HFFc6 (cell line): ENCODE measurements at places on chromosomes 6 and 20.
A peak's percentile ranks its signal among the peaks of the same experiment; 100 is the strongest.

GRCh38 chr20:31440012-31440659, at the start of gene DEFB123:
Gene DEFB123 (plus strand): TSS chr20:31440632. CDS start chr20:31440699, 67 bp downstream.
- no peak for DNase-seq

- peak; percentile 15 for DNase-seq
Observed at GRCh38 chr6:26363882-26364701, 906 bp upstream of the BTN3A2 start.

DNA sequence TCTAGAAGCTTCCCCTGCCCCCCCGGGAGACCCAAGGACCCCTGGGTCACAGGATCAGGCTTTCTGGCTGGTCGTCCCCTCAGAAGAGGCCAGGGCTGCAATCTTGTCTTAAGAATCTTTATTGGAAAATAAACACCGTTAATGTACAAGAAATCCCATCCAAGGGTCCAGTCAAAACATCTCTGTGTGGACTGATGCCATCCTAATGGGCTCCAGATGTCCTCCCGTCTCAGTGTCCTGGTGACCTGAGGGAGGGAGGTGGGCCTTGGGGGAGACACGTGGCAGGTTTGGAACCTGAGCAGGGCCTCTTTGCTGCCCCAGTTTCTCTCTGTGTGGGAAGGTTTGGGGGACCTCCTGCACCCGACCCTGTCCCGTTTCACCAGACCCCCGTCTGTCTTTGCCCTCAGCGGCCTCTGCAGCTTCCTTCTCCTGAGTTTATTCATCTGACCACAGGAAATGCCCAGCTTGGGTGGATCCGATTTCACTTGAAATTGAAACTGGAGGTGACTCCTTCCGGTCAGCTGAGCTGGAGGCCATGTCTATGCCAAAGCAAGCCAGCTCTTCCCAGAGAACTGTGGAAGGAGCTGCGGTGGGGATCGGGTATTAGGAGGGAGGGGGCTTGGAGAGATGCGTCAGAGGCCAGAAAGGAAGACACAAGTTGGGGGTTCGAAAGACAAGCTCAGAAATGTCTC, 75.1 kb downstream of the SLC2A10 start:
- DNase-seq: peak; percentile 18

DNA sequence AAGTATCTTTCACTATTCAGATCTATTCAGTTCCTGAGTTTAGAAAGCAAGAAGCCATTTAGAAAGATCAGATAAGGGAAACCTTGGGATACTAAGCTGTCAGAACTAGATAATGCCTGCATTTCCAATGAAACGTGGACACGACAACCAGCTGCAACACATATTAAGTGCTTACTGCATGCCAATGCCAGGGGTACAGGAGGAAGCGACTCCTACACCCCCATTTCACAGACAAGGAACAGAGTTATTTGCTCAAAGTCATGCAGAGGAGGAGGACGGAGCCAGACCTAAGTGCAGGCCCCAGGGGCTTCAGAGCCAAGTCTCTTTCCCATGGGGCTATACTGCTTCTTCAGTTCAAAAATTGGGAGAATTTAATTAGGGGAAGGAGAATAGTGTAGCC, 62.4 kb downstream of the PREX1 start:
- DNase-seq: no peak

DNA sequence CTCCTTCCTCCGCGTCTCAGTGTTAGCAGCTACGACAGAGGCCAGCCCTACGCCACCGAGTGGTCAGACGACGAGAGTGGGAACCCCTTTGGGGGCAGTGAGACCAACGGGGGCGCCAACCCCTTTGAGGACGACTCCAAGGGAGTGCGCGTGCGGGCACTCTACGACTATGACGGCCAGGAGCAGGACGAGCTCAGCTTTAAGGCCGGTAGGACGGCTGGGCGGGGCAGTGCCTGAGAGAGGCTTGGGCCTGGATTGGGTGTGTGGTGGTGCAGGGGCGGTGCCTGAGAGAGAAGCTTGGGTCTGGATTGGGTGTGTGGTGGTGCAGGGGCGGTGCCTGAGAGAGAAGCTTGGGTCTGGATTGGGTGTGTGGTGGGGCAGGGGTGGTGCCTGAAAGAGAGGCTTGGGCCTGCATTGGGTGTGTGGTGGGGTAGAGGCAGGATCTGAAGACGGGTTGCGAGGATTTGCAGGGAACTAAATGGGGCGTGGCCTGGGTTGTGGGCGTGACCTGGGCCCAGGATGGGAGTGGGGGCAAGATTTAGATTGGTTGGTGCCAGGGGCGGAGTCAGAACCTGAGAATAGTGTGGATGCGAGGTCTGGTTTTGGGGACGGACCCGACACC, 24.4 kb downstream of the SPDEF start:
- no peak for DNase-seq

- DNase-seq: no peak
Observed at GRCh38 chr20:8524101-8525016, 392.3 kb downstream of the PLCB1 start.

DNA sequence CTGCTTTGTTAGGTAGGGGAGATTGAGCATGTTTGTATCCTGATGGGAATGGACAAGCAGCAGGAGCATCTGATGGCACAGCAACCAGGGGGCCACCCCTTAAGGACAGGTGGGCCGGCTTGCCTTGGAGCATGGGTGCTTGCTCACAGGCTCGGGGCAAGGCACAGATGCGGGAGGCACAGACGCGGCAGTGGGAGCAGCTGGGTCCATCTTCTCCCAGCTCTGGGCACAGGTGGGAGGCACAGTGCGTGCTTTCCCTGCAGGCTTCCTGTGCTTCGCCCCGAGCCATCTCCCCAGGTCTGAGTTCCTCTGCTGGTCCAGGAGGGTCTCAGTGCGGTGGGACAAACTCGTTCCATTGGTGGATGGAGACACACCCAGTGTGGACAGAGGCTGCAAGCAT, 73.6 kb upstream of the BHLHE23 start:
- no peak for DNase-seq

GRCh38 chr20:35463455-35464300, 8.3 kb downstream of the CEP250 start:
- peak; percentile 63 for DNase-seq

- DNase-seq: no peak
Observed at GRCh38 chr6:38091613-38092012, 272.1 kb downstream of the ZFAND3 start.

- no peak for DNase-seq
Observed at GRCh38 chr6:48147051-48147450, 36.1 kb upstream of the PTCHD4 start.

DNA sequence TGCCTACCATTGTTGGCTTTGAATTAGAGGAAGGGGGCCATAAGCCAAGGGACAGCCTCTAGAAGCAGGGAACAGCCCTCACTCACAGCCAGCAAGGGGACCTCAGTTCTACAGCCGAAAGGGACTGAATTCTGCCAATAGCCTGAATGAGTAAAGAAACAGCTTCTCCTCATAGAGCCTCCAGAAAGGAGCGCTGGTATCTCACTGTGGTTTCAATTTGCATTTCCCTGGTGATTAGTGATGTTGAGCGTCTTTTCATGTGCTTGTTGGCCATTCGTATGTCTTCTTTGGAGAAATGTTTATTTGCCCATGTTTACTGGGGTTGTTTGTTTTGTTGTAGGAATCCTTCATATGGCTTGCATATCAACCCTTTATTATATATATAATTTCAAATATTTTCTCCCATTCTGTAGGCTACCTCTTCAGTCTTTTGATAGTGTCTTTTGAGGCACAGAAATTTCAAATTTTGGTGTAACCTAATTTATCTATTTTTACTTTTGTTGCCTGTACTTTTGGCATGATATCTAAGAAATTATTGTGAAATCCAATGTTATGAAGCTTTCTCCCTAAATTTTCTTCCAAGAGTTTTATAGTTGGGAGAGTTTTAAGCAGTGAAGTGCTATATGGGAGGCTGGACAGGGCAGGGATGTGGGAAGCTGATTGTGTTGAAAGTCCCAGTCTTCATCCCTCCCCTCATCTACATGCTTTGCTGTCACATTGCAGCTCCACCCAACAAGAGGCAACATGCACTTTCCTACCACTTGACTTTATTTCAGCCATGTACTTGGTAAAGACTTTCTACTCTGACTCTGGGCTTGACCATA, 82.3 kb upstream of the SHLD1 start:
- no peak for DNase-seq

GRCh38 chr6:145028144-145028818, 707.0 kb downstream of the EPM2A start:
- peak; percentile 44 for DNase-seq

- no peak for DNase-seq
Observed at GRCh38 chr6:119247504-119247903, 102.1 kb downstream of the MAN1A1 start.

DNA sequence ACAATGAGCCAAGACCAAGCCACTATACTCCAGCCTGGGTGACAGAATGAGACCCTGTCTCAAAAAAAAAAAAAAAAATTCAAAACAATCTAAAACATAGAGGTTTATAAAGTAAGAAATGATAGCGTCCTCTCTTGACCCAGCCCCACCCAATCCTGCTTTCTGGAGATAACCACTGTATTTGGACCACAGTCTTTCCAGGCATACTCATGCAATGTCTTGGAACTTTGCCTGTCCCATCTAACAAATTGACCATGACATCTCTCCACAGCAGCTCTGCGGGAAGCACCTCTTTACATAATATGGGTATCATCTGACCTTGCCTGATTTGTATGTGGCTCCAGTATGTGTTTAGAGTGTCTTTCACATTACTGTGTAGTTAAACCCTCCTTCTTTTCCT, 9.1 kb upstream of the SHLD1 start:
- peak; percentile 52 for DNase-seq

DNA sequence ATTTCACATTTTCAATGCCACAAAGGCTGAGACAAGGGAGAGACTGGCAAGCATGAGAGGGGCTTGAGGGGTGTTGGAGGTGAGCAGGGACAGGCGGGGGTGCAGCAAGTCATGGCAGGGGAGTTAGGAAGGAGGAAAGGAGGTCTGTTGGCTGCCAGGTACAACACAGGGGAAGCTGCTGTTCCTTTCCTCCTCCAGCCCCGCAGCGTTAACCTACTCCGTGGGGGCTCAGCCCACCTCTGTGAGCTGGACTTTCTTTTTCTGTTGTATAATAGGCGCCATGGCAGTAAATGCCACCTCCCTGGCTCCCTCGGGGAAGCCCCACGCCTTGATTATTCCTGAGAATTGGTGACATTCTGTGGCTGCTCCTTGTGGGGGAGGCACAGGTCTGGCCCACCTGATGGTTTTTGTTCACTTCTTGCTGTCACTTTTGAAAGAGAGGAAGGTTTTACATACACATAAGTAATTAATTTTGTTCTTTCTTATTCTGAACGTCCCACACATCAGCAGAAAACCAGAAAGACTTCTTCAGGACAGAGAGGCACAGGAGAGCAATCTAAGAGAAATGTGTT, 293.2 kb downstream of the TSHZ2 start:
- DNase-seq: no peak

DNA sequence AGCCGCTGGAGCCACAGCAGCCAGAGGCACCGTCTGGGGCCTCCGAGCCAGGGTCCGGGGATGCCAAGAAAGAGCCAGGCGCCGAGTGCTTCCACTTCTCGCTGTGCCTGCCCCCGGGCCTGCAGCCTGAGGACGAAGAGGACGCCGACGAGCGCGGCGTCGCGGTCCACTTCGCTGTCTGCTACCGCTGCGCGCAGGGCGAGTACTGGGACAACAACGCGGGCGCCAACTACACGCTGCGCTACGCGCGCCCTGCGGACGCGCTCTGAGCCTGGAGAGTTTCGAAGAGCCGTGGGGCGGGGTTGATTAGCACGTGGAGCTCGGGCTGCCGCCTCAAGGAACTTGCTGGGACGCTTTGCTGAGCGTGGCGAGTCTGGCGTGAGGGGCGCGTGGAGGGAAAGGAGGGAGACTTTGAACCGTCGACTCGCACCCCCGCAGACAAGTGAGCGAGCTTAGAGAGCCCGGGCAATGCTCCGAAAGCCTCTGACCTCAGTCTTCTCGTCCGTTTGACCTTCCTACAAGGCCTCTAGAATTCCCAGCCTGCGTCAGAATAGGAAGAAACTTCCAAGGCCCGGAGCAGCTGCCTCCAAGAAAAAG, 1.3 kb downstream of the PPP1R3G start:
- no peak for DNase-seq

DNA sequence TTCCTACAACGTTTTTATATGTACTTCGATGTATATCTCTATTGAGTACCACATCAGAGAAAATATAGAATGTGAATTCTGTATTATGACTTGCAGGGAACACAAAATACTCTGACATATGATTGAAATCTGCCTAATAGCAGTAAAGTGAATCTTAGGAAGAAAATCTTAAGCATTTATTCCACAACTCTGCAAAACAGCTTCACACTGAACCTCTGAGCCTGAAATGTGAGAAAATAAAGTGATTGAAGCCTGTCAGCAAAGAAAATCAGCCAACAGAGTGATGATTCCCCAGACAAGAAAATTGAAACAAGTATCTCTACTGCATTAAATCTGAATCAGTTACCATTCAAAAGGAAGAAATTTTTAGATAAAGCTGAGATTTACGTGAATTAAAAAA, 499.5 kb upstream of the RNF217 start:
- no peak for DNase-seq

DNA sequence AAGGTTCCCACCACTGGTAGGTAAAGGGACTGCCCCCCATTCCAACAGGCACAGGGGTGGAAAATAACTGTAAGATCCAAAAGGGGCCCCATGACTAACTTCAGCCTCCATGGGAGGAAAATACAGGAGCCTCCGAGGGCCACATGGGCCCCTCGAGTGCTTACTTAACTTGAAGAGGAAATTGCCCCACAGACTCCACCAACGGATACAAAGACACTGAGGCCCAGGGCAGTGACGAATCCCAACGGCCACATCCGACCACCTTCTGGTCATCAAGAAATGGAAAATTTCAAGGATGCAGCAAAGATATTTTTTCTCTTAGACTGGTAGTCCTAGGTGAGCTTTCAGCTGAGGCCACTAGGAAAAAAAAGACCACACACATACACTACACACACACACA, 116.0 kb upstream of the MRPS10 start:
- no peak for DNase-seq

DNA sequence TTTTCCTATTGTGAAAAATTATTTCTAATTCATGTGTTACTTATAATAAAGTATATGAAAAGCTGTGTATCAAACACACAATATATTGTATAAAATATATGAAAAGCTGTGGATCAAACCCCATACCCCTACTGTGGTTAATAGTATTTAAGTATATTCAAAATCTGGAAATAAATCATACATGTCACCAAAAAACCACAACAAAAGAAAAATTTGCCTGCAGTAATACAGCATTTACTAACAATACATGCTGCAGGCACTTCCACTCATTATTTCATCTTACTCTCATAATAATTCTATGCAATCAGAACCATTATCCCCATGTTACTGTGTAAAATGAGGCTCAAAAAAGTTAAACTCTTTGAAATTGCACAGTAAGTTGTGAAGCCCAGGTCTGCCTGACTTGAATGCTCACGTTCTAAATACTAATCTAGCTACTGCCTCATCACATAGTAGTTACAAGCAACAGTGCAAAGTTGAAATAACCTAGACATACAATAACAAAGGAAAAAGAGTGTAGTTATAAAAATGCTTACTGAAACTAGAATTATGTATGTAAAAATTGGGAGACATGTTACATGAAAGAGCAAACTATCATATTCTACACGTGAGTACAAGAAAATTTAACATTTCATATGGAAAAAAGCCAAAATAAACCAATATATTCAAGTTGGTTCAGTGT, 61.7 kb downstream of the FAM217A start:
- no peak for DNase-seq

DNA sequence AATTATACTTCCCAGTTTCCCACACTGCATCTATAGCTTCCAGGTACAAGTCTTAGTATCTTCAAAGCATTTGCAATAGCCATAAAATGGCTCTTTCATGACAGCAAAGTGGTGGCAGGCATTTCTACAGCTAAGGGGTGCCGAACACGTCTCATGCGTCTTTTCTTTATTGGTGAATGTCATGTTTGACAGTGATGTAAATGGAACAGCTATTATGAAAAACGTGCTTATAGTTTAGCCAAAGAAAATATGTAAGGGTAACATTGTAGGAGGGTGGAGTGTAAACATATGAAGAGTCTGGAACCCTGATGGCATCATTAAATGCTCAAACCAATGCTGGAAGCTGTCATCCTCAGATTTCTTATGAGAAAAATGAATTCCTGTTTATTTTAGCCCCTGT, 37.9 kb downstream of the COL11A2 start:
- DNase-seq: no peak
